ENCODE measurements at places on chromosomes 2 and 18.

GRCh38 chr2:163711258-163711657 lies 24.6 kb downstream of the FIGN start:
- no peak for DNase-seq

DNA sequence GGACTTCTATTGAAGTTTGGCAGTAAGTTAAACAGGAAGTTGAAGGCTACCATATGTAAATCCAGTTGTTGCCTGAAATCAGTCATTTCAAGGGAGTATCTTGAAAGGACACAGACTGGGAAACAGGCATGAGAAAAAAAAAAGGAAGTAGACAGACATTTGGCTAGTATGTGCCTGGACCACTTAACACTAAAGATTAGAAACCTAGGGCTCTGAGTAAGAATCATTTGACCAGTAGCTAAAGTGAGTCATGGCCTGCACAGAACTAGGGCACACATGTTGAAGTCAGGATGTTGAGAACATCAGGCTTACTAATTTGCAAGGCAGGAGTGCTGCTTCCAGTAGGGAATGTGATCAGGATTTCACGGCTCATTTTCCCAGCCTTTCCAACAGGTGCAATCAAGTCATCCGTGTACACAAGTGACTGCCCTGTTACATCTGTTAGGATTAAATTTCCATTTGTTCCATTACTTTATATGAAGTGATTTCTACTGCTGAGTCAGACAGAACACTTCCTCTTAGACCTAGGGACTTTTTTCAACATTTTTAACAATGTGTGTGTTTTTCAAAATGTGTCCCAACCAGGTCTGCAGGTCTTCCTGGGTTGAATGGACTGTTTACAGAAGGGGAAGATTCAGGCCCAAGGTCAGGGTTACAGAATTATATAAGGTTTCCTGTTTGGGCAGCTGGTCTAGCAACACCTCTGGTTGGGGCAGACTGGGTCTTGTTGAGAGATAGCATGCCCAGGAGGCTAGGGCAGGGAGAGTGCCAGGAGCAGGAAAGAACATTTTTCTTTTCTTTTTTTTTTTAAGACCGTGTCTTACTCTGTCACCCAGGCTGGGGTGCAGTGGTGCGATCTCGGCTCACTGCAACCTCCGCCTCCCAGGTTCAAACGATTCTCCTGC lies 145.6 kb downstream of the TGIF1 start:
- no peak for DNase-seq

- DNase-seq: no peak
These were observed 47.4 kb downstream of the ITGB1BP1 start for GRCh38 chr2:9375857-9376428.

DNA sequence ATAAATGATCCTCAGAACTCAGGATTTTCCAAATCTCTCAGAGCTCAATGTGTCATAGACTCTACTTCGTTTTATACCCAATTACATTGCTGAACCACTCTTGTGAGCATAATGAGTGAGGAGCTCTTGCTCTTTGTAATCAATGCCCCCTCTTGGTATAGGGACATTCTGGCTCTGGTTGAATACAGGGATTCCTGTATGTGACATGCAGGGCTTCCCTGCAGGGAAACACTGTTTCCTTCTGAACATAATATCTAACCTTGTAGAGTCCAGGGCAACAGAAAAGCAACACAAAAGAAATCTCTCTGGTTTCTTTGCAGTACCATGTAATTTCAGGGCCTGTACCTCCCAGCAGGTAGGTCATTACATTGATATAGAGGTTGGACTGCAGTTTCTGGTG lies 101.5 kb downstream of the CPS1 start:
- no peak for DNase-seq

GRCh38 chr2:146939991-146940685 lies 904.7 kb upstream of the ACVR2A start:
- DNase-seq: no peak

DNA sequence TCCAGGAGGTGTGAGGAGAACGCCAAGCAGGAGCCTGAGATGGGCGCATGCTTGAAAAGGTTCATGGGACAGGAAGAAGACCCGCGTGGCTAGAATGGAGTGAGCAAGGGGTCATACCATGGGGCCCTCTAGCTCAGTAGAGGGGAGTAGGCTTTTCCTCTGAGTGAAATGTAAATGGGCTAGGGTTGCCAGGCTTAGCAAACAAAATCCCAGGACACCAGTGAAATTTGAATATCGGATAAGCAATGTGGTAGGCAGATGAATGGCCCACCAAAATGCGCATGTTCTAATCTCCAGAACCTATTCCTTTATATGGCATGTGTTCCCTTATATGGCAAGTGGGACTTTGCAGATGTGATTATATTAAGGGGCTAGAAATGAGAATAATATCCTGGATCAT lies 174.1 kb upstream of the CCDC68 start:
- DNase-seq: no peak

GRCh38 chr2:64937687-64938491 lies 51.3 kb upstream of the SLC1A4 start:
- DNase-seq: no peak

GRCh38 chr18:55319459-55320193 lies 268.4 kb downstream of the TCF4 start:
- no peak for DNase-seq

DNA sequence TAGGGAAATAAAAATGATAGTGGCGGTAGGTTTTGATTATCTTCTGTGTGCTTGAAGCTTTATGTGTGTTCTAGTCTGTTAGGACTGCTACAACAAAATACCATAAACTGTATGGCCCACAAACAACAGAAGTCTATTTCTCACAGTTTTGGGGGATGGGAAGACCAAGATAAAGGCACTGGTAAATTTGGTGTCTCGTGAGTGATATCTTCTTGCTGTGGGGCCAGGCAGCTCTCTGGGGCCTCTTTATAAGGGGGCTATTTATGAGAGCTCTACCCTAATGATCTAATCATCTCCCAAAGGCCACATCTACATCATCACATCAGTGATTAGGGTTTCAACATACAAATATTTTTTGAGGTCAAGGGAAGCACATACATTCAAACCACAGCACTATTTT lies 86.8 kb upstream of the SPHKAP start:
- DNase-seq: no peak

GRCh38 chr2:120761911-120762310 lies 26.2 kb downstream of the GLI2 start:
- no peak for DNase-seq

- DNase-seq: no peak
These were observed 292.6 kb downstream of the SETBP1 start for GRCh38 chr18:44973282-44973681.

DNA sequence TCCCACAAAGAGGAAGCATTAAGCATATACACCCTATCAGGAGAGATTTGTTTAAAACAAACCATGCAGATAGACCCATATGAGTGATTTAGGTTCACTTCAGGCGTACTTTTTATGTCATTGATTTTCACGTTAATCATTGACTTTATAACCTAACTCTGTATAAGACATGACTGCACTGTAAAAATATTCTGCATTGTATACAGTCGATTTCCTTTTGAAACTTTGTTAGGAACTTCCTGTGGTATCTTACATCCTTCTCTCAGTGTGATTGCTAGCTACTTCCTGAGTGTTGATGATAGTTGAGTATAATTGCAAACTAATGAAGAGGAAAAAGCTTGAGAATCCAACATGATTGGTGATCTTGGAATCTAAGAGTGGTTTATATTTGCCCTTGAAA lies 69.4 kb downstream of the XIRP2 start:
- DNase-seq: no peak

GRCh38 chr2:191782351-191782750 lies 64.5 kb downstream of the CAVIN2 start:
- DNase-seq: no peak

GRCh38 chr2:7007488-7007845 lies 90.3 kb downstream of the RNF144A start:
- DNase-seq: no peak

GRCh38 chr18:74410441-74410992 lies 46.6 kb downstream of the DIPK1C start:
- DNase-seq: no peak

DNA sequence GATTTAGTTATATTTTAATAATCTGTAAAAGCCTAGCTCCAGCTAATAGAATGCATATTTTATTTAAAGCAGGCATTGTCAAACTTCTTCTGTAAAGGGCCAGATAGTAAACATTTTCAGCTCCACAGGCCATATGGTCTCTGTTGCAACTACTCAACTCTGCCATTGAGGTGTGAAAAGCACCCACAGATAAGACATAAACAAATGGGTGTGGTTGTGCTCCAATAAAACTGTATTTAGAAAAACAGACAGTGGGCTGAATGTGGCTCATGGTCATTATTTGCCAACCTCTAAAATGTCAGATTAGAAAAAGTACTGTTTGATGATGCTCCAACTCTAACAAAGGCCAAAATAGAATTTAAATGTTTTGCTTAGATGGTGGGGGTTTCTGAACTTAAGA lies 519.9 kb downstream of the RNF144A start:
- DNase-seq: no peak

GRCh38 chr2:189799531-189799930 lies 15.3 kb downstream of the PMS1 start:
- no peak for DNase-seq

DNA sequence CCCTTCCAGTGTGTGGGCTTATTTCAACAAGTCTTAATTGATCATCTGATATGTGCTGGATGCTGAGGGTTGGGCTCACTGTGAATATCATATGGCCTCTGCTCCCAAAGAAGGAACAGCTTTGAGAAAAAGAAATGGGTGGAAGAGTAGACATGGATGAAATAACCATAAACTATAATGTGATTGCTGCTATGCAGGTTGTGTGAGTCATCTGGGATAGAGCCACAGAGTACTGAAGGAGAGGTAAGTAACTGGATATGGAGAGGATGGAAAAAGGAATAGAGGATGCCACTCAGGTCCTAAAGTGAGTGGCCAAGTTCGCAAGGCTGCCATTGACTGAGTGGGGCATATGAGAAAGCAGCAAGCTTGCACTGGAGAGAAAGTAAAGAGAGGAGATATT lies 8.7 kb upstream of the DSG2 start:
- DNase-seq: no peak

GRCh38 chr18:55321265-55322177 lies 266.5 kb downstream of the TCF4 start:
- no peak for DNase-seq

DNA sequence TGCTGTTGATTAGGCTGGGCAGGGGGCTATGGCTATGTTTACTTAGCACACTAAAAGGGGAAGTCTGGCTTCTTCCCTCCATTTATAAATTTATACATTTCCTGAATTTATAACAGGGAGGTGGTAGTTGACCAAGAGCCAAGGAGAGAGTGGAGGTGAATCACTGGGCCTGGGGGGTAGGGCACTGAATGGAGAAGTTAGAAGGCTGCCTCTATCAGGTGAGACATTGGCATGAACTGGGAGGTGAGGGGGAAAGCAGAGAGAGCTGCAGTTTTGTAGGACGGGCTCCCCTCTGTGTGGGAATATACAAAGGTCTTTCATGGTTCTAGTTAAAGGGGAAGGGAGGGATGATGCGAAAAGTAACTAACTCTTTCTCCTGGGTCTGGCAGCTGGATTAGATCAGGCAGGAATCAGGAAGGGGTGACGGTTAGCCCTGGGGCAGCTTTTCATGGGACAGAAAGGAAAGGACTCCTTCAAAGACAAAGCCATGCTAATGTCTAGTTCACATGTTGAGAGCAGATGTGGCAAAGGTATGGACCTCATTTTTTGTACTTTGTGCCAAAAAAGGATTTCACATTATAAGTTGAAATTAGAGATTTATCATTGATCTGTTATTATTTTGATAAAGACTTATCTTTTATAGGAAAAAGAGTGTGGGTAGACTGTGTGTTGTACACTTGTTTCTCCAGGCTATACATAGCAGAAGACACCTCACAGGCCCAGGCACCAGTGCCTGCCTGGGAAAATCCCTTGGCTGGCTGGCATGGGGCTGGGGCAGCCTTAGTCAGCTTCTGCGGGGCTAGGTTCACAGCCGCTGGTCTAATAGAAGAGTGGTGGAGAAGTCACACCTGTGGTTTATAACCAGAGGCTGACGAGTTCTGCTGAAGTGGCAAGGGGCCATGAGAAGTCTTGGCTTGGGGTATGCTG lies 158.7 kb downstream of the CLIP4 start:
- no peak for DNase-seq

DNA sequence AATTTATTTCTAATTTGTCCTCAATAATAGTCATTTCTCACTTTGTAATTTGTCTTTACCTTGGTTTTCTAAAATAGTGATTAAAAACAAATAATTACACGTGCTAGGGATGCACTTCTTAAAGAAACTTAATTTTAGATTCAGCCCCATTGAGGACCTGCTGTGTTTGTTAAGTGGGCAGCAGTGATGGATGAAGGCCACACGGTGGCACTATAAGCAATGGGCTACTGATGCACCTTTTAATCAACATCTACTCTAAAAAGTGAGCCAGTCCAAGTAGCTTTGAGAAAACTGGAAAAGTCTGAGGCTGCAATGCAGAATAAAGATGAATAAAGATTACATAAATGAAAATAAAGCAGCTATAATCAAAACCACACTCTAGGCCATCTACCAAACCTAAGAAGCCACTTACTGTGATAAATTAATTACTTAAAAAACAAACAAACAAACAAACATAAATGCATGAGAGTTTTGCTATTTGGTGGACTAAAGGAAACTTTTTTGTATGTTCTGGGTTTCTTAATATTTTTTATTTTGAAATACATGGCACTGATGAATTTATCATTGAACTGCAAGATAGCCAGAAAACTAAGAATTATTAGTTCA lies 89.3 kb downstream of the PDE11A start:
- DNase-seq: no peak

GRCh38 chr2:147398996-147399395 lies 445.8 kb upstream of the ACVR2A start:
- DNase-seq: no peak

GRCh38 chr2:60837123-60837522 lies 44.3 kb upstream of the REL start:
- no peak for DNase-seq

DNA sequence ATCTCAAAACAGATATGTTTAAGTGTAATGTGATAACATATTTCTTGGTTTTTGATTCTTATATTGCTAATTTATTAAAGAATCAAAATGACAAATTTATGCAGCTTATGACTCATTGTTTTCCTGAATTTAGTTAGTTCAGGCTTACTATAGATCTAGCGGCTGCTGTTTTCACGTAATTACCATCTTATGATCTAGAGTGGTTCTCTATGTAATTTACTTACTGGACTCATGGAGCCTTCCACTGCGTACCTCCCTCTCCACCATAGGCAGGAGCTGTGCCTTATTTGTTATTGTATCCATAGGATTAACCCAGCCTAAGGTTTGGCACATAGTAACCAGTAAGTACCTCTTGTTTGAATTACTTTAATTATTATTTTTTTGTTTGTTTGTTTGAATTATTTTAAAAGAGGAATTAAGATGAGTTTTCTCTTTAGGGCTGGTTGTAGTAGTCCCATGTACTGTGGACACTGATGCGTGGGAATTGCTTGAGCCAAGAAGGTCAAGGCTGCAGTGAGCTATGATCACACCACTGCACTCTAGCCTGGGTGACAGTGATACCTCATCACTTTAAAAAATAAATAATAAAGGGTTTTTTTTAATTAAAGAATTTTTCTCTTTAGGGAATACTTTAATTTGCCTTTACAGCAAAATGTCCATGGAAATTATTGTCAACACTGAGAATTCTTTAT lies 165.5 kb downstream of the PHLPP1 start:
- no peak for DNase-seq

- DNase-seq: no peak
These were observed 72.3 kb downstream of the SMAD7 start for GRCh38 chr18:48878471-48878870.

GRCh38 chr18:42850174-42851083 lies 265.1 kb downstream of the RIT2 start:
- no peak for DNase-seq
